ENCODE measurements at places on chromosomes 6 and 20.
A peak's percentile ranks its signal among the peaks of the same experiment; 100 is the strongest.

GRCh38 chr6:45584127-45584526 is 206.4 kb upstream of the SUPT3H start:
- no peak for DNase-seq

- DNase-seq: no peak
These were observed 34.5 kb downstream of the TPD52L1 start for GRCh38 chr6:125188037-125188436.

GRCh38 chr6:128605961-128606360 is 85.6 kb upstream of the PTPRK start:
- DNase-seq: no peak

DNA sequence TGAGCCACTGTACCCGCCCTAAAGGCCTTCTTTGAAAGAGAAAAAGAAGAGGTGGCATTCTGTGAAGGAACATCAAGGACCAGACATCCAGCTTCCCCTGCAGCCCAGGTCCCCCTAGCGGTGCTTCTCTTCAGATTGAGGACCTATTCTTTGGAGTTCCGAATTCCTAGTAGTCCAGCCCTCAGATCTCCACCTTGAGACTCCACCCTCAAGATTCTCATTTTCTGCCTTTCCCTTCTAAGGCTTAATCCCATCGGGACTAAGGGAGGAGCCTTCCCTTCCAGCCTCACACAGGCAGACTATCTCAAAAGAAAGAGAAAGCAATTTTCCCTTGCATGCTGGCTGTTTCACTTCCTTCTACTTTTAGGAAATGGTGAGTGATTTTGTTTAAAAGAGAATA is 32.5 kb downstream of the MUC22 start:
- DNase-seq: peak; percentile 25

- DNase-seq: no peak
These were observed 87.6 kb downstream of the QRSL1 start for GRCh38 chr6:106716966-106717365.

- DNase-seq: no peak
These were observed 2.0 kb downstream of the EEF1E1 start for GRCh38 chr6:8100159-8100854.

- no peak for DNase-seq
These were observed 3.5 kb upstream of the HTR1B start for GRCh38 chr6:77466451-77467437.

DNA sequence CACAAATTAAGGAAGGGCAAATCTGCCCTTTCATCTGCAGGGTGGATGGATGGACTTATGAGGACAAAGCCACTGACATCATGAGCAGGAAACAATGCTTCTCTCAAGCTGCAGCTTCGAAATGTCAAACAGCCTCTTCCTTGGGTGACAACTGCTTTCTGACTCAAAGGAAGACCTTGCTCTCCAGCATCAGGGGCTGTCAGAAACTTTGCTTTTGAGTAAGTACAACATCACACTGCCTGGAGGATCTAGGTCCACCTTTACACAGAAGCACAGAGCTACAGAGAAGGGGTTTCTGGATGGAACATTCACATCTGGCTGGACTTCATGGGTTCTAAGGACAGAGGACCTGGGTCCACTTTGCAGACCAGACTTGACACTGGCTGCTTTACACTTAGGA is 5.9 kb downstream of the CST1 start:
- DNase-seq: no peak

DNA sequence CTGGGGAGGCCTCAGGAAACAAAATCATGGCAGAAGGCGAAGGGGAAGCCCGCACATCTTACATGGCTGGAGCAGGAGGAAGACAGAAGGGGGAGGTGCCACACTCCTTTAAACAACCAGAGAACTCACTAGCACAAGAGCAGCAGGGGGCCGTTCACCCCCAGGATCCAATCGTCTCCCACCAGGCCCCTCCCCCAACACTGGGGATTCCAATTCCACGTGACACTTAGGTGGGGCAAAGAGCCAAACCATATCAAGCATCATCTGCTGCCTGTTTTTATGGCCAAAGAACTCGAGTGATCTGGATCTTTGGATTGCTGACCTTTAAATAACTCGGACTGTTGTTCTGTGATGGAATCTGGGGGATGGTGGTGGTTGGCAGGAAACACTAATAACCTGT is 28.0 kb downstream of the PNLDC1 start:
- no peak for DNase-seq

GRCh38 chr6:87334683-87335082 is 5.6 kb upstream of the GJB7 start:
- DNase-seq: no peak

DNA sequence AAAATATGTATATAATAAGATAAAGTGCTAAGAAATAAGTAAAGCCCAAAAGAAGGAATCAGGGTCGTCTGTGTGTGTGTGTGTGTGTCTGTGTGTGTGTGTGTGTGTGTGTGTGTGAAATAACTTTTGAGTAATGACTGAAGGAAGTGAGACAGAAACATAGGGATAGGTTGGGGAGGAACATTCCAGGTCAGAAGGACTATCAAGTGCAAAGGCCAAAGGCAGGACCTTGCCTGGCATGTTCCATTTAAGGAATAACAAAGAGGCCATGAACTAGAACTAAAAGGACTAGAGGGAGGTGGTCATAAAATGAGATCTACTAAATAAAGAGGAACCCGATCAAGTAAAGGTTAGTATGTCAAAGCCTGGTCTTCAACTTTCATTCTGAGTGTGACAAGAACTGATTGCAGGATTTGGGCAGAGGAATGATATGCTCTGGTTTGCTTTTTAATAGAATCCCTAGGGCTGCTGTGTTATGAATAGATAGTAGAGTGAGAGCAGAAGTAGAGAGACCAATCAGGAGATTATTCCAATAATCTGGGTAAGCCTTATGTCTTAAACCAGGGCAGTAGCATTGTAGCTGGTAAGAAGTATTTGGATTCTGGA is 6.9 kb downstream of the ENPP3 start:
- DNase-seq: no peak

DNA sequence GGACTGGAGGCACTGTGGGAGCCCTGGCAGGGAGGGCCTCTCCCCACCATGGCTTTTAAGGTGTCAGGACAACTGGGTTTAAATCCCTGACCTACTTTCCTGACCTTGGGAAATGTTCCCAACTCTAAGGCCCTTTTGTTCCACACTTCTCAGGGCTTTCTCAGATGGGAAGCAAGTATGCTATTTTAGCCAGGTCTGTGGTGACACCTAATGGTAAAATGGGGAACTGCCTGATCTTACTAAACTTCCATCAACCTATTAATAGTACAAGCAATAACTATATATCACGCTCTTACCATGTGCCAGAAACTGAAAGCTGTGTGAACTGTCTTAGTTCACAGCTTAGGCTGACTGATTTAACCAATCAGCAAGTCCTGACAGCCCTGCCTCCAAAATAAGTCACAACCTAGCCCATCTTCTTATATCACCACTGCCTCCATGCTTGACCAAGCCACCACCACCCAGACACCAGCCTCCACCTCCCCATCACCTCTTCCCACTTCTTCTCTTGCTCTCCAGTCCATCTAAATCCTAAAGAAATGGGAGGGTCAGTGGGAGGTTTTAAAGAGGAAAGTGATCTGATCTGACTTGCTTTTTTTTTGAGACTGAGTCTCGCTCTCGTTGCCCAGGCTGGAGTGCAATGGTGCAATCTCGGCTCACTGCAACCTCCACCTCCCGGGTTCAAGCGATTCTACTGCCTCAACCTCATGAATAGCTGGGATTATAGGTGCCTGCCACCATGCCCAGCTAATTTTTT is 6.9 kb upstream of the BLCAP start:
- DNase-seq: peak; percentile 71

DNA sequence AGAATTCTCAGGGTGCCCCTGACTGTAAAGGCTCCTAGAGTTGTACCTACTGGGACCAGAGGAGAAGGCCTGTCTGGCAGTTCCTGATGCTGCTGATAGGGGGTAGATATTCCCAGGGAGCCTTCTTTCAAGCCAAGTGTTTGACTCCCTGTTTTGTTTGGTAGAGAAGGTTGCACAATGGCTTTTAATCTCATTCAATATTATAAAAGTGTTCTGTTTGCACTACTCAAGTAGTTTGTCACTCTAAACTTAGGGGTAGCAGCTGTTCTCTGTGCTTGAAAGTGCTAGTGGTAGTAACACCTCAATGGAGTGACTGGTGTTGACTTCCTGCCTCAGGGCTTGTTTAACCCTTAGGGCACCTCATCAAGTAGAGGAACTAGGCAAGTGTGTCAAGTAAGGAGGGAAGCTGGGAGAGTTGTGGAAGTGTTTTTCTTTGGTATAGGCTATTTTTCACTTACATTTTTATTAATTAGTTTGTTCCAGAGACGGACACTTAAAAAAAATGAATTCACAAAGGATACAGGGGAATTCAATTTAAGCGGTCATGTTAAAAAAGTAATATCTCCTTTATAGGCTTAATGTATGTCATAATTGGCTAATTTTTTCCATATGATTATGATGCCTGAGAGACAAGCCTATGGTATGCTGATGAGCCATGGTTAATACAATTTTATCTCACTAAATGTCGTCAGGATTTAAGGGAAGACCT is 38.1 kb downstream of the BICRAL start:
- no peak for DNase-seq

- no peak for DNase-seq
These were observed 475.4 kb downstream of the EYS start for GRCh38 chr6:65231616-65232015.

- no peak for DNase-seq
These were observed 35.4 kb upstream of the HMGN3 start for GRCh38 chr6:79269877-79270276.

DNA sequence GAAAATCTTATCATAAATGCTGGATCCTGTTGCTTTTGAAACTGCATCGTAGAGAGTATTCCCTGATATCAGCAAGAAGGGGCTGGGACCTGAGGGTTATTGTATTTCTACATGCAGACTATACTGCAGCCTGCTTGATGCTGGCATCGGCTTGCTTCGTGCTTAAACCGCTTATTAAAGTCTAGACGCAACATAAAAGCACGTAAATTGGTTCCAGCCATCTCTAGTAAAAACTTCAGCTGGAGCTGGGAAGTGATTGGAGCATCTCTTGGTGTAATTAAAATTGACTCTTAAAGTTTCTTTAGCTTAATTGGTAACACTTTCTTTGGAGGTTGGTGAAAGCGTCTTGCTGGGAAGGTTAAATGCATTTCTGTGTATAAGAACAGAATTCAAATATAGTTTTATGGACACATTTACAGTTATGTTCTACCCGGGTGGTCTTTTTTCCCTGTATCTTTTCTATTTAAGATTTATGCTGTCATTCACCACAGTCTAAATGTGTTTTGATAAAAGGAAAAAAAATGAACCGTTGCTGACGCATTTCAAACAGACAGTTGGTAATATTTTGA is 139.0 kb upstream of the JAG1 start:
- DNase-seq: no peak

DNA sequence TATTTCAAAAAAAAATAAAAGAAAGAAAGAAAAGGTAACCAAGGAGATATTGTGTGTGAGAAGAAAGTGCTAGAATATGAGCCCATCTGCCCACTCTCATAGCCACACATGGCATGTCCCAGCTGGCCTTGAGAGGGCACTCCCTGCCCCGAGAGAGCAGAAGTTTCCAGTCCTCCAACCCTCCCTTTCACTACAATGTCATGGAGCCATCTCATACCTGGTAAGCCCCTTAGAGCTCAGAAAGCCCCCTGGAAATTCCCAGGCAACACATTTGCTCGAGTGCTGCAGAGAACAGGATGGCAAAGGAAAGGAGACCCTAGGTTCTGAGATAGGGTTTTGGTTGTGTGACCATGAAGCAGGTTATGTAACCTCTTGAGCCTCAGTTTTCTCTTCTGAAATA is 75.8 kb upstream of the RIN2 start:
- DNase-seq: no peak

GRCh38 chr6:170505306-170505705 is 47.8 kb downstream of the PSMB1 start:
- no peak for DNase-seq

All from NT2/D1 (cell line).